ENCODE measurements at places on chromosomes 16 and 17.

DNA sequence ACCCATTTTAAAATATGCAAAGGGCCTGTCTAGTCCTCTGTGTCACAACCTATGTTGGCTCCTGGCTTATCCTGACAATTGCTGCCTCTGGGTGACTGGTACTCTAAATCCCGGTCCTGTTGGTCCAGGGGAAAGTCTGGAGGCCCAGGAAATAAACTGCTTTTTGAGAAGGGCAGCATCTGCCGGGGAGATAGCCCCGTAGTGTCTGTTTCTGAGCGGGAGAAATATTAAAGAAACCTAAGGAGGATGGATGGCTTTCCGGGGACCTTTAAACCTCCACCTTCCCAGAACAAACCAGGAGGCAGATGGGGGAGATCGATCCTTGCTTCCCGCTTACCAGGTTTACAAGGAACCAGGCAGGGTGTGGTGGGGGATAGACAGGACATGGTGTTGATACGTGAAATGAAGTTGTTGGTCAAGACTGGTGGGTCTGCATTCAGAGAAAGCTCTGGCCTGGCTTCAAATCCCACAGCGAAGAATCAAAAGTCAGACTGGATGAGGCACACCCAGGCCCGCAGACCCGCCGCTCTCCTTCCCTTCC lies 3.8 kb downstream of the HOXB2 start:
- DNase-seq, result no peak

DNA sequence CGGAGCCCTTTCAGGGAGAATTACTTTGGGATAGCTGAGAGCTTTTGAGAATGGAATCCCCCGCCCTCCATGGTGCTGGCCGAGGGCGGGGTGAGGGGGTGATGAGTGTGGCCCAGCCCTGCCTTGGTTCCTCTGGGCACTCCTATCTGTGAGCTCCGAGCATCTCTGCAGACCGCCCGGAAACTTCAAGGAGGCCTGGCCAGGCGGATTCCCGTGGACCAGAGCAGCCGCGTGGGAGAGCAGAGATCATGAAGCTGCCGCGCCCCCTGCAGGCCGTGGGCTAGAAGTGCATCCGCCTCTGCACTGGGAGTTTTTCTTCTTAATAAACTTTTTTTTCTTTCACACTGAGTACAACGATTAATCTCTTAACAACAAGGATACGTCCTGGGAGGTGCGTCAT lies 392.9 kb upstream of the EEF2KMT start:
- DNase-seq, result peak; percentile 27

- peak; percentile 32 for DNase-seq
Observed at GRCh38 chr16:86072328-86073102, 173.6 kb downstream of the IRF8 start.

GRCh38 chr17:68600067-68600930 lies 868 bp downstream of the FAM20A start:
- DNase-seq, result no peak

GRCh38 chr17:43939886-43940285 lies 2.4 kb downstream of the PPY start:
- no peak for DNase-seq

- DNase-seq, result peak; percentile 34
Observed at GRCh38 chr17:3012926-3013581, 50.4 kb downstream of the OR1D5 start.

DNA sequence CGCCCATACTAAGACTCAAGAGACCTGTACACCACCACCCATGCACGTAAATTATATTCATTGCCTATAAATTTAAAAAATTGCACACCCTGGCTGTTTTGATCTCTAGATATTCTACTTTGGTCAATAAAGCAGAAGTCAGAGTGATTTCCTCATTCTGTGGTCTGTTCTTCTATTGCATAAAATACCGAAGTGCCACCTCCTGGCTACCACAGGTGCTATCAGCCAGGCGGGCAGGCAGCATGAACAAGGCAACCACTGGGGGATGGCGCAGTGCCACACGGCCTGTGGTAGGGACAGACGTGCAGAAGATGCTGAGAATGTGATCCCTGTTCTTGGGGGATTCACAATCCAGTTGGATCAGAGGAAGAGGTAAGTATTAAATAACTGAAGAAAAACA lies 122.3 kb downstream of the CDK5R1 start:
- peak; percentile 52 for DNase-seq

- DNase-seq, result no peak
Observed at GRCh38 chr16:1325673-1326371, 7.6 kb upstream of the BAIAP3 start.

DNA sequence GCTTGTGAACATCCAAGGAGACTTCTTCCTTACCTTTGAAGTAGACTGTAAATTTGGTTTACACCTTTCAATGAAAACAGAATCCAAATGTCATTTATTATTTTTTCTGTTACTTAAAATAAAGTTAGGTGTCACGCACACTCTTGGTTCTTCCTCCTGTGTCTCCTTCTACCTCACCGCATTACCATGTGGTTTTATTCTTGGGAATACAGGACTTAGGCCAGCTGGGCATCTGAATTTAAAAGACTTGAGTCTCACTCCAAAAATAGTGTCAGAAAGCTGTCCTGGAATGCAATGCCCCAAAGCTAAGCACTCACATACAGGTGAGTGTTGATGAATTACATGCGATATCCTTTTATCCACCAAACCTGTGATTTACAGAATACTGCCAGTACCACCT lies 66.4 kb downstream of the MAF start:
- DNase-seq, result no peak

DNA sequence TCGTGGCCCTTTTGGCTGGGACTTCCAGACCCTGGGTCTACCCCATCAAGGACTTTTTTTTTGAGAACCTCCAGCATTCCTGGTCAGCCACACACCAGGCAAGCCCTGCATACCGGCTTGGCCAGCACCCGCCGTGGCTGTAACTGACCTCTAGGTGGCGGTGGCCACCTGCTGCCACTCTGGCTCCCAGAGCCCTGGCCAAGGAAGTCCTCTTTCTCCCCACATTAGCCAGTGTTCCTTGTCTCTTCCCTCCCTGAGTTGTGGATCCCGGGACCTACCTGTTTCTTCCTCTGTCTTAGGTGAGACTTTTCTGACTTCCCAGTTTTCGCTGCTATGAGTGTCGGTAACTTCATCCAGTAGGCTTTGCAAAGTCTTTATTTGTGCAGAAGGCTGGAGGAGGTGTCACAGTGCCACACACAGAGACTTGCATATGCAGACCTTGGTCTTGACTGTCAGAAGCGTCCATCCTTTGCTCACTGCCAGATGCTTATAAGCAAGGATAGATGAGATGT lies 348.3 kb downstream of the CPPED1 start:
- peak; percentile 61 for DNase-seq

DNA sequence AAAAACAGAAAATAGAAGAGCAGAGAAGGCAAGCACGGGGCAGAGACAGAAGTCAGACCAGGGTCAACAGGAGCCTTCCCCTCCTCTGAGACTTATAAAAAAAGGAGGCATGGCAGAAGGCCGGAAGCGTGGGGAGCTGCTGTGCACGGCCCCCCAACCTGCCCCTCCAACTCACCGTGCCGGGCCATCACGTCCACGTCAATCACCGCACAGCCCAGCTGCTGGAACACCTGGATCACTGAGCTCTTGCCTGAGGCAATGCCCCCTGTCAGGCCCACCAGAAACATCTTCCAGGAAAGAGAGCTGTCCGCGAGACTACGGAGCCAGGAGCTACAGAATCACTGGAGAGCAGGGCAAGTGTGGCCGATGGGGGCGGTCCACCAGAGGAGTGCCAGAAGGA lies 16.8 kb downstream of the DCAKD start:
- no peak for DNase-seq

GRCh38 chr16:88713568-88714419 lies 7.5 kb downstream of the CTU2 start:
- no peak for DNase-seq

DNA sequence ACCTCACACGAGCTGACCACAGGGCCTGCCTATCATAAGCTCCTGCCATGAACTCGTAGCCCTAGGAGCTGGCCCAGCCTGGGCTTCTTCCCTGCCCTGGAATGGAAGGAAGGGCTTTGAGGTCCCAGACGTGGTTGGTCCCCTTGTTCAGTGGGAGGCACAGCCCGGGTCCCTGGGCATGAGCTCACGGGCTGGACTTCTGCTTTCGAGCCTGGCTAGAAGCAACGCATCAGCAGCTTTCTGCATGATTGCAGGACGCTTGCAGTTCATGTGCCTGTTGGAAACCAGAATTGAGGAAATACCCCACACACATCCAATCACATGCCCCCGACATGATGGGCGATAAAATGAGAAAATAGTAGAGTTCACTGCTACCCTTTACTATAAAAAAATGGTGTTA lies 293.3 kb downstream of the MAF start:
- no peak for DNase-seq

- no peak for DNase-seq
Observed at GRCh38 chr17:58193641-58194255, 1.2 kb downstream of the EPX start.

DNA sequence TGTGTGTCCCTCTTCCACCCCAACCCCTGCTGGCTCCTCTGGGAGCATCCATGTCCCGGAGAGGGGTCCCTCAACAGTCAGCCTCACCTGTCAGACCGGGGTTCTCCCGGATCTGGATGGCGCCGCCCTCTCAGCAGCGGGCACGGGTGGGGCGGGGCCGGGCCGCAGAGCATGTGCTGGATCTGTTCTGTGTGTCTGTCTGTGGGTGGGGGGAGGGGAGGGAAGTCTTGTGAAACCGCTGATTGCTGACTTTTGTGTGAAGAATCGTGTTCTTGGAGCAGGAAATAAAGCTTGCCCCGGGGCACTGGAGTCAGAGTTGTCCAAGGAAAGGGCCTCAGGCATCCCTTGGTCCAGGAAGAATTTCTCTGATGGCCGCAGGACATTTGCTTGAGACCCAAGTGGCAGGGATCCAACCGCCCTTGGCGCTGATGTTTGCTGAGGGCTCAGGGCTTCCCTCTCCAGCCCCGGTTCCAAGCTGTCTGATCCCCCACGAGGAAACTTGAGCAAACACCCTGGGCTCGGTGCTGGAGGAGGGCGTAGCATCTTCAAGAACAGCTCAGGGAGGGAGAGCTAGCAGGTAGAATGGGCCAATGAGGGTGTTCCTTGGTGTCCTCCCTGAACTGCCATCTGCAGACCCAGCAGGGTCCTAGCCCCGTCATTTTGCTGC lies 4.5 kb downstream of the NXPH3 start:
- no peak for DNase-seq

GRCh38 chr16:85699628-85700027 lies 10.9 kb upstream of the GINS2 start:
- no peak for DNase-seq

DNA sequence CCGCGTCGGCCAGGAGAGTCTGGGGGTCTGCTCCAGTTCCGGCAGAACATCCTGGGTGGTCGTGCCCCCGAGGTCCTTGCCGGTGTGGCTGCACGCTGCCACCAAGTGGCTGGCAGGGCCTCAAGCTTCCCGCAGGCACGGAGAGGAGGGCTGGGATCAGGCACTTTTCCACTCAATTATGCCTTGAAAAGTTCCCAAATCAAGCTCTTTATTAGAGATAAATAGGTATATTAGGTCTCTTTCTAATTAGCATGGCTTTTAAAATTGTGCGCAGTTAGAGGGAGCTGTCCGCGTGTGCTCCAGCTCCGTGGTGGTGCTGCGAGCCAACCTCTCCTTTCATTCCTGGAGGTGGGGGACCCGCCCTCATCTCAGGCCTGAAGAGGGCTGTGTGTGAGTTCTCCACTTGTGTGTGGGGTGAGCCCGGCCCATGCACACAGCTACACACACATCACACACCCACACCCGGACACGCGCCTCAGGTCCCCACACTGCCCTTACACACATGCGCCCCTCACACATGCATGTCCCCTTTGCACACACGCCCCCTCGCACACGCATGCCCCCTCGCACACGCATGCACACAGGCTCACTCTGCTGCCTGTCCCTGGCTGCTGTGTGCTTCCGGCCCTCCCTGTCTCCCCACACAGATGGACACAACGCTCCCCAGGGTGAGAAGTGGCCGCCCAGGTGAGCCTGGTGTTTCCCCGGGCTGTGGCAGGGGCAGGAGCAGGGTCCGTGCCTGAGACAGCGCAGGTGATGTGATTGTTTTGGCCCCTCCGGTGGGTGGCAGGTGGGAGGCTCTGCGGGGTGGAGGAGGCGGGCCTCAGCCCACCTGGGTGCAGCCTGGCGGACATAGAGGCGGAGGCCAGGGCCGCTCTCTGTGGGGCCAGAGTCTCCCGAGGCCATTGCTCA lies 28.8 kb downstream of the CACNA1H start:
- no peak for DNase-seq

GRCh38 chr16:57732037-57732436 lies 3.5 kb upstream of the KATNB1 start:
- no peak for DNase-seq

DNA sequence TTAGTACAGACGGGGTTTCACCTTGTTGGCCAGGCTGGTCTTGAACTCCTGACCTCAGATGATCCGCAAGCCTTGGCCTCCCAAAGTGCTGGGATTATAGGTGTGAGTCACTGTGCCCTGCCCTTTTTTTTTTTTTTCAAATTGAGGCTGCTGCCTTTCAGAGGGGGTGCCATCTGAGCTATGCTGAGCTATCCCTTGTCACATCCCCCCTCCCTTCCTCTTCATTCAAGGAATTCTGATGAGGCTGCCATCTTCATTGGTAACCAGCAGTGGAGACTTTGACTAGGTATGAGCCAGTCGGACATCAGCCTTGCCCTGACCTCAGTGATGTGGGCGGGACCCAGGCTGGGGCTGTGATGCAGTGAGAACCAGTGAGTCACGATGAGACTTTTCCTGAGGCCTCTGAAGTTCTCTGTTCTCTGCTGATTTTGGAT lies 24.4 kb upstream of the GPT2 start:
- DNase-seq, result peak; percentile 21

- DNase-seq, result no peak
Observed at GRCh38 chr17:78023042-78023441, 64.5 kb downstream of the TNRC6C start.

- peak; percentile 75 for DNase-seq
Observed at GRCh38 chr17:40803617-40804082, 3.9 kb upstream of the KRT28 start.

DNA sequence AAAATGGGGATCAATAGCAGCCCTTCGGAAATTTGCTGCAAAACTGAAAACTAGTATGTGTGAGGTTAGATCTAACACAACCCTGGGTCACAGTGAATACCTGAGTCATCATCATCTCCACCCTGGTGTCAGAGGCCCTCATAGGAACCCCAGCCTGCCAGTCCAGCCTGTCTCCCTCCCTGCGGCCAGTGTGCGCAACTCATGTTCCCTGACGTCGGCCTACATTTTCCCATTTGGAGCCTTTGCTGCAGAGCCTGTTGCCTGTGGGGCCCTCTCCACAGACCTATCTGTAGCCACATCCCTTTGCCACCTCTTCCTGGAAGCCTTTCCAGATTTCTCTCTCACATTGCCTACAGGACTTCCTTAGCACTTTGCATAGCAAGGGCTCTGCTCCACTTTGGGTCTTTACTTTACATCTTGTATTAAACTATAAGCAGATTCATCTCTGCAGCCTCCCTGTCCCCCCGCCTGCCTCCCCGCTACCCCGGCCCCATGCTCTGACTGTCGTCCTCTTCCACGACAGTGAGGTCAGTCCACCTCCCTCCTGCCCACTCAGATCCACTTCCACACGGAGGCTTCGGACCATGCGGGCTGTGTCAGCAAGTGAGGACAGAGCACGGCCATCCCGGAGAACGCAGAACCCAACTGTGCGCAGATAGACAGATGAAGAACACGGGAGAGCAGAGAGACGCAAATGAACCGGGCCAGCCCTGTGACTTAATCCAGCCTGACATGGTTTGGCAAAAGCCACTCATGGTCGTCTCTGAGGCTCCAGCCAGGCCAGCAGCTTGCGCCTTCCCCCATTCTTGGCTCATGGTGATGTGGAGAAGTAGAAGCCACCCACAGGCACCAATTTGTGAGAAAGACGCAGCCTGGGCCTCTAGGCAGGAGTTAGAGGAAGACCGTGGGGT lies 31.0 kb downstream of the NGFR start:
- DNase-seq, result no peak

GRCh38 chr17:10197721-10198508 lies 491 bp downstream of the GAS7 start:
- no peak for DNase-seq
